SHP77 (cell line): ENCODE measurements at places on chromosomes 16 and 17.

DNA sequence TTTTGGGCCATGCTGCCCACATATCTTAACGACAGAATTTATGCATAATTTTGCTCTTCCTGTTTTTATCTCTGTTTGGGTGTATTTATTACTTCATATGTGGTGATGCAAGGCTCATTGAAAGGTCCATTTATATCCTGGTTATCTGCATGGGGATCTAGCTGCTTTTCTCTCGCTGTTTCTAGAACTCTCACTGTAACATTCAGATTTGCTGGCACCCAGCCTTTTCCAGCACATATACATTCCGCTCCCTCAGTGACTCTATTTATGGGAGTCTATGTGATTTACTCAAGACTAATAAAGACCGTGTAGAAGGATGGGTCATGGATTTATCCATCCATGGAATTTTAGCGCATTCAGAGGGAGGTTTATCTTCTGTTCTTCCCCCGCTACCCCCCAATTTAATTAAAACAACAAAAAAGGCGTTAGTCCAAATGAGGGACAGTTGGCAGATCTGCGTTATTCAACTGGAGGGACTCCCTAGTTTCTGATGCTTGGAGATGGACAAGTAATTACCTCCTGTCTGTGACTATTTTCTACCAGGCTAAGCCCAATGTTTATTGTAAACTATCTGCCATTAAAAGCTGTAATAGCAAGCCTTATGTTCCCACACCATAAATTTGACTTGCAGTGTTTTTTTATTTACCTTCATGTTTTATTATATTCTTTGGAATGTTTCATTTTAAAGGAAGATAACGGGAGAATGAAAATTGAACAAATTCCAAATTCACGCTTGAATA lies 19.8 kb upstream of the MARCHF10 start:
- DNase-seq = no peak

GRCh38 chr16:50666658-50667496 lies 14.2 kb downstream of the SNX20 start:
- no peak for DNase-seq

DNA sequence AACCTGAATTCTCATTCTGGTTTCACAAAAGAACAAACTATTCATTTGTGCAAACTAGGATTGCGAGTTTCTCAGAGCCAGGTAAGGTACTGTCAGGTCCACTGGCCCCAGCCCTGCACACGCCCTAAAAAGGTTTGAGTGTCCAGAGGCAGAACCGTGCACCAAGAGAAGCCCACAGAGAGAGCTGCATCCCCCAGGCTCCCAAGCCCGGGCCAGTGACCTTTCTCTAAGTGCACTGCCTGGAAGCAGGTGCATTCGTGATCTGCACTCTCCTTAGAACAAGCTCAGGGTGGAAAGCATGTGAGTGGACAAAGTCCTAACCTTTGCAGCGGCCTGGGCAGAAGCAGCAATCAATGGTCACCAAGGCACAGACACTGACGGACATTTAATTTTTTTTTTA lies 26.8 kb downstream of the MEAK7 start:
- DNase-seq = no peak

DNA sequence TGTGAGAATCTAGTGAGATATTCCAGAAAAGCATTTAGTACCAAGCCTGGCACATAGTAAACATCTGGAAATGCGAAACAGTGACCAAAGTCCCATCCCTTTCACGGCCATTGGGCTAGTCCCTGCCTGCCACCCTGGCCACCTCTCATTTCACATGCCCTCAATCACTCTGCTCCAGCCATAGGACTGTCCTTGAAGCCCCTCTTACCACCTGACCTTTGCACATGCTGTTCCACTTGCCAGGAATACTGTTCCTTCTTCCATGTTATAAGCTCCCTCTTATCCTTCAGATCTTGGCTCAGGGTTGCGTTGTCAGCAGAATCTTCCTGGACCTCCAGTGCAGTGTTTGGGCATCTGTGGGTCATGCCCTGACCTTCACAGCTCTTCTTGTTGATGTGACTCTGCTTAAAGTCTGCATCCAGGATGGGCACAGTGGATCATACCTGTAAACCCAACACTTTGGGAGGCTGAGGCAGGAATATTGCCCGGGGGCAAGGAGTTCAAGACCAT lies 2.1 kb downstream of the MYO15A start:
- DNase-seq = no peak

DNA sequence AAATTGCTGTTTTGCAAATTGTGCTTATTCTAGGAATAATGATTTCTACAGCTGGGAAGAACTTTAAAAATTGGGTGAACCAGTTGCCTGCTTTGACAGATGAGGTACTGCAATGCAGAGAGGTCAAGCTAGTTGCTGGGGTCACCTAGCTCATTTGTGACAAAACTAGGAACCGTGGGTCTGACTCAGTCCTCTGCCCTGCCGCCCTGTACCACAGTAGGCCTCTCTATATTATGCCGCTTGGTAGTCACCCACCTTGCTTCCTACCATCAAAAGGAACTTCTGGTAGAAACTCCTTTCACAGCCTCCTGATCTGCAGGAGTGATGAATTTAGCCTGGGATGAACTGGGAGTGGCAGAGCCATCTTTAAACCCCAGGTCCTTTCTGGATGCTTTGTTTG lies 105.7 kb downstream of the PITPNC1 start:
- DNase-seq = no peak

- no peak for DNase-seq
These were observed 261.1 kb downstream of the RBFOX3 start for GRCh38 chr17:79349506-79350400.

DNA sequence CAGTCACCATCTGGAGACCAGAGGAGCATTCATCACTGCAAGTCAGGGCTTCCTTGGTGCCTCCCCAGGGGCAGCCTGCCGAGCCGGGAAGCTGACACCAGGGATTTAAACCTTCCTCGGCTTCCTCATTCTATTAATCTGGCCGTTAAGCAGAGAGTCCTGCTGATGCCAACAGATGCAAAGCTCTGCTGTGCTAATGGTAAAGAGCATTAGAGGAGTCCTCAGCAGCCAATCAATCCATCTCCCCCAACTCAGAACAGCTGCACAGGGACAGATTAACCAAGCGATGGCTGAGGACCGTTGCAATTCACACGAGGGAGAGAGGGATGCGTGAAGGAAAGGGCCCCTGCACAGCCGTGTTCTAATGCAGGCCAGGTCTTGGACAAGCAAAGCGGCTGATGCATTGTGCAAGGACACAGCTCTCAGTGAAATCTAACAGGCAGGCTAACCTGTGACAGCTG lies 116.6 kb downstream of the XYLT1 start:
- DNase-seq = no peak

GRCh38 chr17:9228408-9229159 lies 207.3 kb downstream of the NTN1 start:
- DNase-seq = no peak

- no peak for DNase-seq
These were observed 2.6 kb downstream of the C16orf78 start for GRCh38 chr16:49376206-49376605.

GRCh38 chr16:10859658-10860057 lies 17.3 kb upstream of the CIITA start:
- no peak for DNase-seq

DNA sequence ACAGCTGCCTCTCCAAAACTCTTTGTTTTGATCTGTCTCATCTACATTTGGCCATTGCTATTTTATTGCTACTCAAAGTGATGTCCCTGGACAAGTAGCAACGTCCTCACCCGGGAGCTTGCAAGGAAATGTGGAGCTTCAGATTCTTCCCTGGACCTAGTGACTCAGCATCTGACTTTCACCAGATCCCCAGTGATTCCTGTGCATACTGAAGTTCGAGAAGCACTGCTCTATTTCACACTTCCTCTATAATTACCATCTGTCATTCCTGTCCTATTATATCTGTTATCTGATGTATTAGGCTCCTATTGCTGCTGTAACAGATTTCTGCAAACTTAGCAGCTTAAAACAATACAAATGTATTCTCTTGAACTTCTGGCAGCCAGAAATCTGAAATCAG lies 28.5 kb upstream of the VAT1L start:
- DNase-seq = no peak

DNA sequence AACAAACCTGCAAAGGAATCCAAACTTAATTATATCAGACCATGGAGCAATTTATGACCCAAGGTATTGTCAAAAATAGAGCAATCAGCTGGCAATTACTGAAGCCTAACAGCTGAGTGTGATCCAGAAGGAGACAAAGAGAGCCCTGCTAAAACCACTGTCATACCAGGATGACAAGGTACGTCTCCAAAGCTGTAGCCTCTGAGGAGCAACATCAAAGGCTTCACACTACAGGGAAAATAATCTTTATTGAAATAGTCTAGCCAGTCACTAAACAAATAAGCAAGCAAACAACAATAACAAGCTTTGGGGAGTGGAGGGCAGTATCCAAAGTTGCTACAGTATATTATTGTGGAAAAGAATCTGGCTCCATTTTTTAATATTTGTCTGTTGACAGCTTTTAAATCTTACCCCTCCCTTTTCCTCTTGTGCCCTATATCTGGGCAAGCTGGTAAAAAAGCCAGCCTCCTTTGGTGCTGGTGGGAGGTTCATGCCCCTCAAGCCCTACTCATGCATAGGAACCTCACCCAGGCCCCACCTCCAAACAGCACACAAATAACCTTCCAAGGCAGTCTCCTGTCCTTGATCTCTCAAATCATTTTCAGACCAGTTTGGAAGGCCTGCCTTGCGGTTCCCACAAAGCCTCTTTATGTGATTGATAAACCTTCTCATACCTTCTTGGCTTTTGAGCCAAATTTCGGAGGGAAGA lies 73.7 kb downstream of the ITFG1 start:
- DNase-seq = no peak
